ENCODE measurements at places on chromosomes 1 and 21. TPM values are rescaled to one million over a fixed set of nuclear protein-coding genes. Genes with fewer than 3 reads are reported as not detected.

The LAPTM5 gene
- 580 TPM for total RNA-seq

The PADI4 gene
- total RNA-seq: 0.71 TPM

The CASZ1 gene
- 8.8 TPM for total RNA-seq

The LPAR3 gene
- 3.6 TPM for total RNA-seq

The TCHHL1 gene
- total RNA-seq: not detected

The SPRR1B gene
- not detected for total RNA-seq

The ZFP69 gene
- total RNA-seq: 3.6 TPM

The LEFTY2 gene
- total RNA-seq: not detected

The LCE2B gene
- total RNA-seq: not detected

The GBP6 gene
- 0.40 TPM for total RNA-seq

The LRRN2 gene
- total RNA-seq: not detected

The DDI2 gene
- total RNA-seq: 31.8 TPM

The CRP gene
- not detected for total RNA-seq

The LIN28A gene
- not detected for total RNA-seq

The DR1 gene
- 89.9 TPM for total RNA-seq

The GNAT2 gene
- not detected for total RNA-seq

The TCHH gene
- total RNA-seq: not detected

The RPE65 gene
- total RNA-seq: not detected

The CELF3 gene
- total RNA-seq: not detected

Data from activated naive CD4-positive, alpha-beta T cell treated with anti-CD3 and anti-CD28 coated beads, Interleukin-2, amount 10 ng/mL, durations not matched to agents 5 hours and 36 hours (primary cell).